ENCODE measurements at places on chromosomes 2 and 18.

DNA sequence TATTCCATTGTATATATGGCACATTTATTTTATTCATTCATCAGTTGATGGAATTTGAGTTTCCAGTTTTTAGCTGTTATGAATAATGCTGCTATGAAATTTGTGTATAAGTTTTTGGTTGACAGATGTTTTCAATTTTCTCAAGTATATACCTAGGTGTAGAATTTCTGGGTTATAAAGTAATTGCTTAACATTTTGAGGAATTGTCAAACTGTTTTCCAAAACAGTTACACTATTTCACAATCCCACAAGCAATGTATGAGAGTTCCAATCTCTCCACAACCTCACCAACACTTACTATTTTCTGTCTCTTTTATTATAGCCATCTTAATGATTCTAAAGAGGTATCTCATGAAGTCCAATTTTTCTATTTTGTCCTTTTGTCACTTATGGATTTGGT, 12.5 kb upstream of the WDSUB1 start:
- DNase-seq = no peak
- no peak overlapping the region for H3K4me3 ChIP-seq
- H3K4me1 ChIP-seq = no peaks in the 10 kb centered on the region

DNA sequence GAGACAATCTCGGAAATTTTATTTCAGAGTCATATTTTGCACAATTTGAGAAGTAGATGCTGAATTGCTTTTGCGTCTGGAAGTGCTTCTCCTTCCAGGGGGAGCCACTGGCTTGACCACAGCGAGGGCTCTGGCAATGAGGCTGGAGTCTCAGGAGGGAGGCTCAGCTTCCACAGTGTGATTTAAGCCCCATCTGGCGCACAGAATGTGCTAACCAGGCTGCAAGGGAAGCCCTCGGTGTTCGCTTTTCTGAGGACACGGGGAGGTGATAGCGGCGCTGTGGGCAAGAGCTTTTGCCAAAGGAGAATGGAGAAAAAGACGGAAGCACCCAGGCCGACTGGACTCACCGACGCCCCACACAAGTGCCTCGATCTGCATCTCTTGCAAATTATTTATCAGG, 52.4 kb downstream of the ADI1 start:
- H3K4me1 ChIP-seq = peaks cover 4% of the 10 kb centered on the region
- no peak overlapping the region for H3K4me3 ChIP-seq
- H3K27me3 ChIP-seq = no peaks in the 10 kb centered on the region
- peaks cover 10% of the 10 kb centered on the region for H3K36me3 ChIP-seq

DNA sequence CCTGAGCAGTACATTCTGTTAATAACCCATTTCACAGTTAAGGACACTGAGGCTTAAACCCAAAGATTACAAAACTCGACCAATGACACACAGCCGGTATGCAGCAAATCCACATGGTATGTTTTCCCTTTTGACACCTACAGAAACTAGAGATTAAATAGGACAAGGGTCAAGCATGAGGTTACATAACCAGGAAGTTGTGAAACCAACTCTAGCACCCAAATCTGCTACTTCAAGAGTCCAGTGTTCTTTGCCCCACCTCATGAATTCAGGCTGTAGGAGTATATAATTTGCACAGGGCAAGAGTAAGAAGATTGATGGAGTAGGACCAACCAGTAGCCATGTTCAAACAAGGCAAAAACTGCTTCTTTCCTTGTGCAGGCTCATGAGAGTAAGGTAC, 249.8 kb downstream of the BCL11A start:
- no peaks in the 10 kb centered on the region for H3K36me3 ChIP-seq
- no peak for DNase-seq
- H3K27me3 ChIP-seq = no peaks in the 10 kb centered on the region
- peaks cover 17% of the 10 kb centered on the region for H3K4me1 ChIP-seq

GRCh38 chr2:74841641-74842040, 7.7 kb downstream of the HK2 start:
- no peaks in the 10 kb centered on the region for H3K36me3 ChIP-seq
- DNase-seq = no peak
- H3K27ac ChIP-seq = peak overlapping the region; percentile 9
- H3K4me3 ChIP-seq = no peak overlapping the region

- no peak overlapping the region for H3K4me3 ChIP-seq
- no peaks in the 10 kb centered on the region for H3K27me3 ChIP-seq
- no peak for DNase-seq
- H3K4me1 ChIP-seq = no peaks in the 10 kb centered on the region
Observed at GRCh38 chr2:222622910-222623309, 33.0 kb downstream of the FARSB start.

GRCh38 chr18:36942264-36942663, 113.3 kb downstream of the KIAA1328 start:
- no peak overlapping the region for H3K4me3 ChIP-seq
- H3K27me3 ChIP-seq = no peaks in the 10 kb centered on the region
- H3K27ac ChIP-seq = peak overlapping the region; percentile 86
- peaks cover 14% of the 10 kb centered on the region for H3K36me3 ChIP-seq
- peaks cover 2% of the 10 kb centered on the region for H3K4me1 ChIP-seq

- H3K4me3 ChIP-seq = no peak overlapping the region
- H3K36me3 ChIP-seq = no peaks in the 10 kb centered on the region
- peaks cover under 1% of the 10 kb centered on the region for H3K27me3 ChIP-seq
- no peak overlapping the region for H3K27ac ChIP-seq
- no peak for DNase-seq
- H3K4me1 ChIP-seq = no peaks in the 10 kb centered on the region
Observed at GRCh38 chr2:233039846-233040530, 7.5 kb downstream of the NEU2 start.

GRCh38 chr2:31248139-31248538, 14.2 kb downstream of the EHD3 start:
- H3K4me1 ChIP-seq = peaks cover 9% of the 10 kb centered on the region
- H3K27me3 ChIP-seq = no peaks in the 10 kb centered on the region
- peaks cover 13% of the 10 kb centered on the region for H3K36me3 ChIP-seq
- no peak for DNase-seq

GRCh38 chr2:68172521-68172920, 14.8 kb downstream of the PNO1 start:
- no peaks in the 10 kb centered on the region for H3K4me1 ChIP-seq
- DNase-seq = no peak
- no peaks in the 10 kb centered on the region for H3K27me3 ChIP-seq
- H3K27ac ChIP-seq = no peak overlapping the region
- peaks cover 10% of the 10 kb centered on the region for H3K36me3 ChIP-seq
- H3K4me3 ChIP-seq = no peak overlapping the region

GRCh38 chr2:156891609-156892008, 365.9 kb upstream of the GALNT5 start:
- H3K27me3 ChIP-seq = peaks cover 9% of the 10 kb centered on the region
- no peaks in the 10 kb centered on the region for H3K36me3 ChIP-seq
- H3K27ac ChIP-seq = no peak overlapping the region
- H3K4me1 ChIP-seq = peaks cover 4% of the 10 kb centered on the region
- no peak overlapping the region for H3K4me3 ChIP-seq

- no peaks in the 10 kb centered on the region for H3K27me3 ChIP-seq
- H3K27ac ChIP-seq = peak overlapping the region; percentile 6
- DNase-seq = no peak
- H3K36me3 ChIP-seq = peaks cover 10% of the 10 kb centered on the region
Observed at GRCh38 chr2:168632709-168633121, 169.7 kb upstream of the NOSTRIN start.

DNA sequence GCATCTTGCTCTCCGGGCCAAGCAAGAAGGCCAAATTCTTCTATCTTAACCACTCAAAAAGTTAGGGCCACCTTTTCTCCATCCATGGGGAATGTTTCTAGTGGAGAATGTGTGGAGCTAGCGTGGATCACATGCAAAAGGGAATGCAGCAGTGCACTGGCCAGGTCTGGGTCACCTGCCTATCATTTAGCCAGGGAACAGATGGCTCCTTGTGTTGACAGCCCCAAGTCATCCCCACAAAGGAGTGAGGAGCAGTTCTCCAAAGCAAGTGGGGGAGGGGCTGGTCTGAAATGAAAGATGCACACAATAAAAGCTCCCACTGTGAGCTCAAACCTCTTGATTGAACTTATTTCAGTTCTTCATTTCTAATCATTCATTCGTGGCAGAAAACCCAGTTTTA, 19.1 kb downstream of the EPB41L3 start:
- no peak overlapping the region for H3K27ac ChIP-seq
- no peaks in the 10 kb centered on the region for H3K36me3 ChIP-seq
- peaks cover 15% of the 10 kb centered on the region for H3K4me1 ChIP-seq
- H3K4me3 ChIP-seq = no peak overlapping the region

GRCh38 chr2:20193185-20193584, 31.7 kb downstream of the SDC1 start:
- no peaks in the 10 kb centered on the region for H3K27me3 ChIP-seq
- H3K4me3 ChIP-seq = no peak overlapping the region
- DNase-seq = no peak
- peaks cover 66% of the 10 kb centered on the region for H3K4me1 ChIP-seq
- no peak overlapping the region for H3K27ac ChIP-seq
- no peaks in the 10 kb centered on the region for H3K36me3 ChIP-seq

GRCh38 chr2:69693059-69693774, 48.7 kb upstream of the ANXA4 start:
- H3K27me3 ChIP-seq = no peaks in the 10 kb centered on the region
- DNase-seq = no peak
- no peaks in the 10 kb centered on the region for H3K36me3 ChIP-seq
- H3K27ac ChIP-seq = no peak overlapping the region

- H3K4me3 ChIP-seq = no peak overlapping the region
- H3K4me1 ChIP-seq = peaks cover 10% of the 10 kb centered on the region
- DNase-seq = no peak
- peaks cover 4% of the 10 kb centered on the region for H3K27me3 ChIP-seq
- no peak overlapping the region for H3K27ac ChIP-seq
Observed at GRCh38 chr2:238568455-238569440, 142.0 kb downstream of the ASB1 start.

GRCh38 chr2:146979746-146980145, 865.1 kb upstream of the ACVR2A start:
- no peaks in the 10 kb centered on the region for H3K36me3 ChIP-seq
- no peaks in the 10 kb centered on the region for H3K27me3 ChIP-seq
- no peak overlapping the region for H3K27ac ChIP-seq
- no peak for DNase-seq
- H3K4me1 ChIP-seq = no peaks in the 10 kb centered on the region

DNA sequence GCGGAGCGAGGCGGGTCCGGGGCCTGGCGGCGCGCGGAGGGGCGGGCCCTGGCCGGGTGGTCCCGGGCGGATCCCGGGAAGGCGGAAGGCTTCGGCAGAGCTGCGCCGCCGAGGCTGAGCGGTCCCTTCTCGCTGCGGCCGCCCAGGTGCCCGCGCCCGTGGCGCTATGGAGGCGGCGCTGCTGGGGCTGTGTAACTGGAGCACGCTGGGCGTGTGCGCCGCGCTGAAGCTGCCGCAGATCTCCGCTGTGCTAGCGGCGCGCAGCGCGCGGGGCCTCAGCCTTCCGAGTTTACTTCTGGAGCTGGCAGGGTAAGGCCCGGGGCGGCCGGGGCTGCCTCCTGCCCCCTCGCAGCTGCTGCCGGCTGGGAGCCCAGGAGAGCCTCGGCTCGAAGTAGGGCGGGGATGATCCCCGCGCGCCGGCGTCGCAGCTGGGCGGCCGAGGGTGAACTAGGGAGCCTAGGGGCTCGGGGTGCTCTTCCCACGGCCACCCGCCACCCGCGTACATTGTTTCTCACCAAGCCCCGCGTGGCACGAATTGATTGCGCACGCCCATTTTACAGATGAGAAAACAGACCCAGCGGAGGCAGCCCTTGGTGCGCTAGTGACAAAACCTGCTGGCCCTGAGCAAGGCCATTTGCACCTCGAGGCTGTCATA, at the start of gene SLC66A3:
Gene SLC66A3 (plus strand): TSS at position 87 of the 655 bp plus-strand sequence. CDS start 80 bp downstream, at position 167.
- peaks cover 10% of the 10 kb centered on the region for H3K4me1 ChIP-seq
- peaks cover 18% of the 10 kb centered on the region for H3K27me3 ChIP-seq
- H3K4me3 ChIP-seq = peak within 1 kb of the TSS; percentile 79
- peak within 1 kb of the TSS; percentile 71 for H3K27ac ChIP-seq
- no peaks in the 10 kb centered on the region for H3K36me3 ChIP-seq

DNA sequence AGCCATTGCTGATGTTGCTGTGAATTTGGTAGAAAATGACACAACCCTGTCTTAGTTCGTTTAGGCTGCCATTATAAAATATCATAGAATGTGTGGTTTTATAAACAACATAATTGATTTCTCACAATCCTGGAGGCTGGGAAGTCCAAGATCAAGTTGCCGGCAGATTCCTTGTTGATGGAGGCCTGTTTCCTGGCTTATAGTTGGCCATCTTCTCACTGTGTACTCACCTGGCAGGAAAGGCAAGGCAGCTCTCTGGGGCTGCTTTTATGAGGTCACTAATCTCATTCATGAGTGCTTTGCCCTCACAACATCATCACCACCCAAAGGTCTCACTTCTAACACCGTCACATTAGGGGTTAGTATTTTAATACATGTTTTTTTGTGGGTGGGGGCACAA, 58.4 kb downstream of the PHLPP1 start:
- peaks cover 17% of the 10 kb centered on the region for H3K4me1 ChIP-seq
- H3K27me3 ChIP-seq = no peaks in the 10 kb centered on the region
- no peak for DNase-seq
- peaks cover 4% of the 10 kb centered on the region for H3K36me3 ChIP-seq

GRCh38 chr2:28150236-28150915, 242.3 kb upstream of the FOSL2 start:
- H3K27ac ChIP-seq = no peak overlapping the region
- no peaks in the 10 kb centered on the region for H3K4me1 ChIP-seq
- DNase-seq = no peak
- no peak overlapping the region for H3K4me3 ChIP-seq
- H3K36me3 ChIP-seq = peaks cover 13% of the 10 kb centered on the region

GRCh38 chr2:7061450-7061789, 144.2 kb downstream of the RNF144A start:
- H3K4me3 ChIP-seq = no peak overlapping the region
- H3K4me1 ChIP-seq = peaks cover 19% of the 10 kb centered on the region
- H3K27me3 ChIP-seq = no peaks in the 10 kb centered on the region
- H3K36me3 ChIP-seq = peaks cover 5% of the 10 kb centered on the region
- H3K27ac ChIP-seq = no peak overlapping the region
- no peak for DNase-seq

- peak overlapping the region; percentile 89 for H3K4me3 ChIP-seq
- peak; percentile 79 for DNase-seq
- peak overlapping the region; percentile 87 for H3K27ac ChIP-seq
- H3K36me3 ChIP-seq = peaks cover 21% of the 10 kb centered on the region
- peaks cover 39% of the 10 kb centered on the region for H3K4me1 ChIP-seq
Observed at GRCh38 chr18:26549263-26550094, 1.1 kb upstream of the KCTD1 start.

DNA sequence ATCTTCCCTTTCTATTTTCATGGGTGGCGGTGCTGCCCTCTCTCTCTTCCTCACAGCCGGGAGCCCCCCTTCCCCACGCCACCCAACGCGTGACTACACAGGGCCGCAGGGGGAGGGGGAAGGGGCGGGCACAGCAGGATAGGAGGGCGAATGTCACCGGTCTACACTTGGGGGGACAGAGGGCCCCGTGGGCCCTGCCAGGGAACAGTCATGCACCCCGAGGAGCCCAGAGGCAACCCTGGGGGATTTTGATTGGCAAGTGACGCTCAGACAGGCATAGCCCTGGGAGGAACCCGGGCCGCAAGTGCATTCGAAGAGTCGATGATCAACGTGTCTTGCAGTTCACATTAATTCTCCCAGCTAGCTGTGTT, 91.1 kb upstream of the ANKRD30BL start:
- no peak overlapping the region for H3K27ac ChIP-seq
- H3K4me3 ChIP-seq = no peak overlapping the region
- no peaks in the 10 kb centered on the region for H3K27me3 ChIP-seq
- H3K4me1 ChIP-seq = no peaks in the 10 kb centered on the region
- H3K36me3 ChIP-seq = peaks cover 8% of the 10 kb centered on the region
